ENCODE measurements at places on chromosomes 12 and 14.

GRCh38 chr12:70691018-70691672 lies 53.9 kb upstream of the PTPRB start:
- DNase-seq, result no peak

DNA sequence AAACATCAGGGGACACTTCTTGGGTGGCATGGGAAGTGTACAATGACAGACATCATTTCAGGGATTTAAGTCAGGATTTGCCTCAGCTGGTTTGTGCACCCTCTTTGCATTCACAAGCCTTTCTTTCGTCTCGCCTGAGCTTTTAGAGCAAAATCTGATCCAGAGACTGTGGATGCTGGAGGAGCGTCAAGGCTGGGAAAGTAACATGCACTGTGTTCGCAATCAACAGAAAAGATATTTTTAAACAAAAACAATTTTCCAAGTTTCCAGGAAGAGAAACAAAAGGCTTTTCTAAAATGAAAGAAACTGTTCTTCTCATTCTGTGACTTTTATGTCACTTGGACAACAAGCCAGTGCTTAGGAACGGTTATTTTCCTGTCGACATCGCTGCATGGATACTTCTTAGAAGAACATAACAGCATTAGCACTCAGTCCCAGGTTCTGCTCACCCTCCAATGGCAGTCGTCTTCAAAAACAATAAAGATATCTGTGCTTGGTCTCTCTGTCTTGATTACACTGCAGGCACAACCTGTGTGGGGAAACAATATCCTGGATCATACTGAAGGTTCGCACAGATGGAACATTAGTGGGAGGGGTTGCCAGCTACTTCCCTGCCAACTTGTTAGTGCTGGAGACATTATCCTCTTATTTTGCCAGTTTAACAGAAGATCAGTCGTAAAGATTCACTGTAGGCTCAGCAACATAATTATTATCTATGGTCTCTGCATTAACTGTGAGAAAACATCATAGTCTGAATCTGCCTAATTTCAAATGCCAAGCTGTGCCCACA lies 403.3 kb upstream of the ATP2B1 start:
- no peak for DNase-seq

DNA sequence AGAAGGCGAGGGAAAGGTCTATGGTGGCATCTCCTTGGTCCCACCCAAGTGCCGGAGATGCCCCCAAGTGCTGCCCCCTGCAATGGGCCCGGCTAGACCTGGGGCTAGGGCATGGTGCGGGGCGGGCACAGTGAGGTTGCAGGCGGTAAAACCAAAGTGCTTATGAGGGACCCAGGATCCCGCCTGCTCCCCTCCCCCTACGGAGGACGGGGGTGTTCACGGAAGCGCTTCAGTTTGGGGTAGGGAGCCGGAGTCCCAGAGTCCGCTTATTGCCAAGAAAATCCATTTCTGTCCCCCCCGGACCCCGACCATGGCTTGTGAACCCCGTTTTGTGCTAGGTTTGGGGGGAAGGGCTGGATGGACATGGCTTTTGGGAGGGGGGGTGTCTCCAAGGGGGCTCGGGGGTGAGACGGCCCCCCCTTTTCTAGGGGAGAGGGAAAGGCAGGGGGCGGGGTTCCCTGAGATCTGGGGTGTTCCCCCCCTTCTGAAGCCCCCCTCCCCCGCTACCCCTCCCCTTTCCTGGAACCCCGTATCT lies 5.4 kb upstream of the GPR84 start:
- no peak for DNase-seq

GRCh38 chr12:110137786-110138185 lies 13.6 kb downstream of the IFT81 start:
- no peak for DNase-seq

GRCh38 chr12:3294481-3294911 lies 196.5 kb upstream of the PRMT8 start:
- no peak for DNase-seq

- DNase-seq, result no peak
These were observed 113.3 kb upstream of the ATP2B1 start for GRCh38 chr12:89821896-89822295.

- no peak for DNase-seq
These were observed 87.0 kb downstream of the BTG1 start for GRCh38 chr12:92058664-92059063.

GRCh38 chr14:101174980-101175606 lies 271.6 kb upstream of the RTL1 start:
- DNase-seq, result no peak

DNA sequence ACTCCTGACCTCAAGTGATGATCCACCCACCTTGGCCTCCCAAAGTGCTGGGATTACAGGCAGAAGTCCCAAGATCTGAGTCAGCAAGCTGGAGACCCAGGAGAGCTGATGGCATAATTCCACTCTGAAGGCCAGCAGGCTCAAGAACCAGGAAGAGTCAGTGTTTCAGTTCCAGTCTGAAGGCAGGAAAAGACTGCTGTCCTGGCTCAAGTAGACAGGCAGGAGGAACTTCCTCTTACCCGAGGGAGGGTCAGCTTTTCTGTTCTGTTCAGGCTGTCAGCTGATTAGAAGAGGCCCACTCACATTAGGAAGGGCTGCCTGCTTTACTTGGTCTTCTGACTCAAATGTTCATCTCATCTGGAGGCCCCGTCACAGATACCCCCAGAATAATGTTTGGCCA lies 206.0 kb upstream of the MYL2 start:
- peak; percentile 14 for DNase-seq

DNA sequence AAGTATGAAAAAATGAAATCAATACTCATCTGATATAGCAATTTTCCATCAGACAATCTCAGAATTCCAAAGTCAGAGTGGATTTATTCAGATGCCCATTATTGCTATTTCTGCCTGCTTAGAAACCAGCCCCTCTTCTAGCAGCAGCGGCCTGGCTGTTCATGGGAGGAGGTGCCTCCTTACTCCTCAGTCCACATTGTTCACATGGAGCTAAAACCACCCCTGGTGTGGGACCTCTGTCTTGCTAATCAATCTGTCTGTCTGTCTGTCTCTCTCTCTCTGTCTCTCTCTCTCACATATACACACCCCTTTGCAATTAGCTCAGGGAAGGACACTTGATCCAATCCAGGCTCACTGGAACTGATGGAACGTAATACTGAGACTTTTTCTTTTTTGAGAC lies 176.1 kb downstream of the APAF1 start:
- DNase-seq, result no peak

GRCh38 chr12:82486524-82487235 lies 128.4 kb downstream of the METTL25 start:
- no peak for DNase-seq

DNA sequence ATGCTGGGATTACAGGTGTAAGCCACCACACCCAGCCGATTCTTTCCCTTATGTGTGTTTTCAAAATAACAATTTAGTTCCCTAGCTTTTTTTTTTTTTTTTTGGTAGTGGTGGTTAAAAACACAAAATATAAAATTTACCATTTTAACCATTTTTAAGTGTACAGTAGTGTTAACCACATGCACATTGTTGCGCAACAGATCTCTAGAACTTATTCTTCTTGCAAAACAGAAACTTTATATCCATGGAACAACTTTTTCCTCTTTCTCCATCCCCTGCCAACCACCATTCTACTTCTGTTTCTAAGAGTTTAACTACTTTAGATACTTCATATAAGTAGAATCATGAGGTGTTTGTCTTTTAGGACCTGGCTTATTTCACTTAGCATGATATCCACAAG lies 1.1 kb upstream of the NDUFA12 start:
- DNase-seq, result no peak

- no peak for DNase-seq
These were observed 2.9 kb downstream of the CIPC start for GRCh38 chr14:77100961-77101360.

DNA sequence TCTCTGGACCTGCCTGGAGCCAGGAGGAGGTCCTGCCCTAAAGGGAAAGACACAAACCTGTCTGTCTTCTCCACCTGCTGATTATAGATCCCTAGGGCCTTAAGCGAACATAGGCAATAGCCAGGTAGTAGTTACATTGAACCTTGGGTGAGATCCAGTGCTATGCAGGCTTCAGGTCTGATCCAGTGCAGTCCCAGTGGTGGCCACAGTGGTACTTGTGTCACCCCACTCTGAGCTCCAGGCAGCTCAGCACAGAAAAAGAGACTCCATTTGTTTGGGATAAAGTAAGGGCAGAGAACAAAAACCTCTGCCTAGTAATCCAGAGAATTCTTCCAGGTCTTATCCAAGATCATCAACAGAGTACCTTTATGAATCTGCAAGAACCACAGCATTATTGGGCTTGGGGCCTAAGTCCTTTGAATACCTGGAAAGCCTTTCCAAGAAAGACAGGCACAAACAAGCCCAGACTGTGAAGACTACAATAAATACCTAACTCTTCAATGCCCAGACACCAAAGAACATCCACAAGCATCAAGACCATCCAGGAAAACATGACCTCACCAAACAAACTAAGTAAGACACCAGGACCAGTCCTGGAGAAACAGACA lies 60.4 kb upstream of the KTN1 start:
- DNase-seq, result no peak

GRCh38 chr14:94180655-94181271 lies 6.6 kb downstream of the PPP4R4 start:
- DNase-seq, result no peak

DNA sequence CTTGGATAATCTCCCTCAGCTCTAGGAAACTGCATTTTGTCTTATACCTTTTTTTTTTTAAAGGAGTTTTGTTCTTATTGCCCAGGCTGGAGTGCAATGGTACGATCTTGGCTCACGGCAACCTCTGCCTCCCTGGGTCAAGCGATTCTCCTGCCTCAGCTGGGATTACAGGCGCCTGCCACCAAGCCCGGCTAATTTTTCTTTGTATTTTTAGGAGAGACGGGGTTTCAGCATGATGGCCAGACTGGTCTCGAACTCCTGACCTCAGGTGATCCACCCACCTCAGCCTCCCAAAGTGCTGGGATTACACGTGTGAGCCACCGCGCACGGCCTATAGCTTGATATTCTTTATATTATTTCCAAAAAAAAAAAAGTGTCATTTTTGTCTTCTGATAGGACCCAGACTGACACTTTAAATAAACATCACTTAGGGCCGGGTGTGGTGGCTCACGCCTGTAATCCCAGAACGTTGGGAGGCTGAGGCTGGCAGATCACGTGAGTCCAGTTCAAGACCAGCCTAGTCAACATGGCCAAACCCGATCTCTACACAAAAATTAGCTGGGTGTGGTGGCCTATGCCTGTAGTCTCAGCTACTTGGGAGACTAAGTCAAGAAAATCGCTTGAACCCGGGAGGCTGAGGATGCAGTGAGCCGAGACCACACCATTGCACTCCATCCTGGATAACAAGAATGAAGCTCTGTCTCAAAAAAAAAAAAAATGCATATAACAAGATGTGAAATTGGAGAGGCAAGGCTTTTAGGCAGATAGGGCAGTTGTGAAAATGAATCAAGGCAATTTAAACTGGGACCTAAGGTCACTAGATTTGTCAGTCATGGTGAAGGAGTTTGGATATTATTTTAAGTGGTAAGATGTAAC lies 18.4 kb downstream of the SLC2A3 start:
- DNase-seq, result no peak

DNA sequence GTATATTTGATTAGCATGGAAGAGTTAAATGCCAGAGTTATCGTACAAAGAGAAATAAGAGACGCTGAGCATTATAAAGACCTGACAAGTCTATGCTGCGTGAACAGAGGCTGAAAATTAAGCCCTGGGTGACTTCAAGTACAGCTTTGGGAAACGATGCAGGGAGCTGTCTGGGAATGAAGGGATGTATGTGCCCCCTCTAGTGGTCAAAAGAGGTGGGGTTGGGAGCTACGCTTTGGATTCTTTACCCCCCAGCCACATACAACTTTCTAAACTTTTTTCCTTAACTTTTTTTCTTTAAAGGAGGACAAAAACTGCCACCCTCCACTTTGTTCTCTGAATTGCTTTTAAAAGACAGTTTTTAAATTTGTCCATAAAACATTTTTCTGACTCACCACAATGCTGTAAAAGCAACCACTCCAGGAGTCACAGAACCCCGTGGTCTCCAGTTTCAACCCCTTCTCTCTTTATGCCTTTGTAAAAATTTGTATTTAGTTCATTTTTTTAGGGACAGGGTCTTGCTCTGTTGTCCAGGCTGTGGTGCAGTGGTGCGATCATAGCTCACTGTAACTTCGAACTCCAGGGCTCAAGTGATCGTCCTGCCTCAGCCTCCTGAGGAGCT lies 59.4 kb downstream of the ZNF664 start:
- DNase-seq, result no peak

DNA sequence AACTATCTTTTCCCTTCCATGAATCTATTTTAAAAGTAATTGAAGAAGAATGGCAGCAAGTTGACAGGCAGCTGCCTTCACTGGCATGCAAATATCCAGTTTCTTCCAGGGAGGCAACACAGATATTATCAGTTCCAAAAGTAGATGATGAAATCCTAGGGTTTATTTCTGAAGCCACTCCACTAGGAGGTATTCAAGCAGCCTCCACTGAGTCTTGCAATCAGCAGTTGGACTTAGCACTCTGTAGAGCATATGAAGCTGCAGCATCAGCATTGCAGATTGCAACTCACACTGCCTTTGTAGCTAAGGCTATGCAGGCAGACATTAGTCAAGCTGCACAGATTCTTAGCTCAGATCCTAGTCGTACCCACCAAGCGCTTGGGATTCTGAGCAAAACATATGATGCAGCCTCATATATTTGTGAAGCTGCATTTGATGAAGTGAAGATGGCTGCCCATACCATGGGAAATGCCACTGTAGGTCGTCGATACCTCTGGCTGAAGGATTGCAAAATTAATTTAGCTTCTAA lies 18.4 kb downstream of the TMPO start:
- DNase-seq, result no peak

GRCh38 chr12:18794000-18794399 lies 56.1 kb downstream of the CAPZA3 start:
- no peak for DNase-seq

DNA sequence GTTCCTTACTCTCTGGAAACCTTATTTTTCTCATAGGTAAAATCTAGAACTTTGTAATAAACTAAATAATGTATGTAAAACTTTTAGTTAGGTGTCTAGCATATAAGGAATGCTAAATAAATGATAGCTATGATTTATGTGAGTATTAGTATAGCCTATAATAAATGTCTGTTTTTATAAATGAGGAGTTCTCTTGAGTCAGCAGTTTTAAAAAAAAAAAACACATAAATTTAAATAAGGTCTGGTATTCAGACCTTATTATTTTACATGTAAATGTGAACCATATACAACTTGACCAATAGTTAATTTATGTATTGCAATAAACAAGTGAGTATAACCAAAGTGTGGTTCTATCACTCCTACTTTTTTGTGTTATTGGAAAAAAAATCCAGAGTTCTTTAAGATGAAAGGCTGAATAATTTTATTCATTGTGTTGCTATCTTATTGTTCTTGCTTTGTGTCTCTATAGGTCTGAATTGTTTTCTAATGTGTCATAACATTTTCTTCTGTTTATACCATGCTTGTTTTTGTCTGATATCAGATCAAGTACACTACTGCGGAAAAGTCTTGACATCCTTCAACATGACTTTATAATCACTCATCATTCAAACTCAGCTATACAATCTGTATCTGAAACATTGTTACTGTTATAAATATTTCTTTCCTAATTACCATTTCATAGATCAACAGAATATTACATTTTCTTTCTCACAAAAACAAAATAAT lies 115.7 kb downstream of the RASSF9 start:
- no peak for DNase-seq

DNA sequence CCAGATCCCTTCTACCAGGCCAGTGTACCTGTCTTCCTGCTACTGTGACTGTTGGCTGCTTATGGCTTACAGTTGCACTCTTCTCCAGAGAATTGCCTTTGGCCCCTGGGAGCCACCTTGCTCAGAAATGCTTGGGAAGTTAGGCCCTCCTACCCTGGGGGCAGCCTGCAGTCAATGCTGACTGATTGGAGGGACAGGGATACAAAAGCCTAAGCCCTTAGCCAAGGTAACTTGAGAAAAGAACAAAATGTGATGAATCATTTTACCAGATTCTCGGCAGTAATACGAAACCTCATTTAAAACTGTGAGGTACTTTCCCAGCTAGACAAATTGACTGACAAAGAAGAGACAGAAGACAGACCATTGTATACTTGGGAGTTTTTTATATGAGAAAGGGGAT lies 47.3 kb downstream of the PTCSC3 start:
- DNase-seq, result no peak
